ENCODE measurements at places on chromosomes 1 and 21.

- no peak for DNase-seq
Observed at GRCh38 chr1:69528376-69528775, 39.3 kb upstream of the LRRC7 start.

DNA sequence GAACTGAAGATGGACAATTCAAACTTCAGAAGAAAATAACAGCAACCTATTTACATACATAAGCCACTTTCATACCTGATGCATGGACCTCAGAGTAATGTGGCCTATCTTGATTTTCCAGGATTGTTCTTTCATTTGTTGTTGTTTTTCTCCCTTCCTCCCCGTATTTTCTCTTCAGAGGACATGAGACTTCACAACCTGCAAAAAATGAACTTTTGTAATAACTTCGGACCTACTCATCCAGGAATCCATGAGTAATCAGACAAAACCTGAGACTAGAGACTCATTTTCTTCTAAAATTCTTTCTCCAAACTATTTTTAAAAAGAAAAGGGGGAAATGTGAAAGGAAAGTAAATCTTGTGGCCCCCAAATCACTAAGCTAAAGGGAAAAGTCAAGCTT, 17.6 kb upstream of the PLA2G5 start:
- DNase-seq, result no peak

DNA sequence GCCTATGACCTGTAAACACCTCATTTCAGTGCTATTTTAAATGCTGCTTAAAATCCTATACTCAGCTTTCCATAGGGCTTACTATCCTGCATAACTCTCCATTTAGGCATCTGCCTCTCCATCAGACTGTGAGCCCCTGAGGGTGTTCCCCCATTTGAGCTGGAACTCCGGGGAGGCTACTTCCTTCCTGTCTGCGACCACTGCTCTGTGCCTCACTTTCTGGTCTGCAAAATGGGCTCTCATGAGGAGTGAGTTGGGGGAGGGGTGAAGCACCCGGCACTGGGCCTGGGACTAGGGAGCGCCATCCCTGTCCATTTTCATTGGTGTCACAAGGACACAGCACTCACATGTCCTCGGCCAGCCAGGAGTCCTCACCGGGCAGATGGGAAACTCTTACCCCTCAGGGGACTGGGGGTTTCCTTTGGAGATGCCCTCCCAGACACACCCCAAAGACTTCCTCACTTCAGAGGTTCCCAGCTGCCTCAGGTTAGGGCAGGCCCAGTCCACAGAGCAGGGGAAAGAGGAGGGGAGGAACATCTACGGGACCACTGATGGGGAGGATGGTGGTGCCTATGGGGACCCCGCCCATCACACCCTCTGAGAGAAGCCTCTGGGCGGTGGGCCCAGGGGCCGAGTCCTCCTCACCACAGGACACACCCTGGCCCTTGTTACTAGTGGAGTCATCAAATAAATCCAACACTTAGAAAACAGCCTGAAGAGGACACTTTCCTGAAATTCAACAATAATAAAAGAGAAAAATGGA, 134.9 kb downstream of the MATN1 start:
- no peak for DNase-seq

DNA sequence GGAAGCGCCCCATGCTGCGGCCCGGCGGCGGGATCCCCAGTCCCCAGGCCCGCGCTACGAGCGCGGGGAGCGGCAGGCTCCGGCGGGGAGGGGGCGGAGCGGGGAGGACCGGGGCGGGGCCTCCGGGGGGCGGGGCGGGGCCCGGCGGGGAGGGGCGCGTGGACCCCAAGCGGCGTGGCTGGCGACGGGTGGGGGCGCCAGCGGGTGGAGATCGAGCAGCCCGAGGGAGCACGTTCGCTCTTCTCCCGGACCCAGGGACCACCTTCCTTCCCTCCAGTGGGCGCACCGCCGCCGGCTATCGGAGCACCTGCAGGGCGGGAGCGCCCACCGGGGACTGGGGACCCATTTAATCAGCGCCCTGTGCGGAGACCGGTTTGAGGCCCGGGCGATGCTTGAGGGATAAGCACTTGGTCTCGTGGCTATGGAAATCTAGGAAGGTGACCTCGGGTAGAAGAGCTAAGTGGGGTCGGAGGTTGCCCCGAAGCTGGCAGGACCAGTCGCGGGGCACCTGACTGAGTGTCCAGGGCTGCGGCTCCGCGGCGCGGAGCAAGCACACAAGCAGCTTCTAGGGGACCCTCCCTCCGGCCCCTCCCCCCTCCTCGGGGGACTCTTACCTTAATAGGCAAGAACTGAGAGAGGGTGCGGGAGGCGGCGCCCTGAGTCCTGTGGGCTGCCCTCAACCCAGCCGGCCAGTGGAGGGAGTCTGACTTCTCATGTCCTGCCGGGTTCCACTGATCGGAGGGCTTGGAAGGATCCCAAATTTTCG, at the start of gene TSPAN2:
Gene TSPAN2 (minus strand): TSS at position 84 of the 766 bp plus-strand sequence. CDS start 71 bp downstream, at position 13.
- peak; percentile 73 for DNase-seq

GRCh38 chr1:178938959-178939317, 68.1 kb upstream of the ANGPTL1 start:
- DNase-seq, result no peak

DNA sequence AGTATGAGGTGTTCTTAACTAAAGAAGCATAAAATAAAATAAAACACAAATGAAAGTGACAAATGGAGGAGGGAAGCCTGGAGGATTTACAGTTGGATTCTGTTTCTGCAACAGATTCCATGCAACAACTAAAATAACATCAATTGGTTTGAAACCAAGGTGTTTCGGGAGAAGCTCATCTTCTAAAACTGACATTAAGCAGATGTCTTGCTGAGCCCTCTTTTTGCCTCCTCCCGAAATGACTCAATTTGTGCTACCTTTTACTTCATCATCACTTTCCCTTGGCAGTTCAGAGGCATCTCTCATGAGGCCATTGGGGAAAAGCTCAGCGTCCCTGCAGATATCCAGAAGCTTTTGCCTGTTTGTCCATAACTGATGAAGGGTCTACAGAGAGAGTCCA, 121.6 kb upstream of the ADAR start:
- DNase-seq, result no peak

- DNase-seq, result no peak
Observed at GRCh38 chr1:165444897-165445370, at the start of gene RXRG. Gene RXRG (minus strand): TSS chr1:165445126. CDS start chr1:165444893, 233 bp downstream.

DNA sequence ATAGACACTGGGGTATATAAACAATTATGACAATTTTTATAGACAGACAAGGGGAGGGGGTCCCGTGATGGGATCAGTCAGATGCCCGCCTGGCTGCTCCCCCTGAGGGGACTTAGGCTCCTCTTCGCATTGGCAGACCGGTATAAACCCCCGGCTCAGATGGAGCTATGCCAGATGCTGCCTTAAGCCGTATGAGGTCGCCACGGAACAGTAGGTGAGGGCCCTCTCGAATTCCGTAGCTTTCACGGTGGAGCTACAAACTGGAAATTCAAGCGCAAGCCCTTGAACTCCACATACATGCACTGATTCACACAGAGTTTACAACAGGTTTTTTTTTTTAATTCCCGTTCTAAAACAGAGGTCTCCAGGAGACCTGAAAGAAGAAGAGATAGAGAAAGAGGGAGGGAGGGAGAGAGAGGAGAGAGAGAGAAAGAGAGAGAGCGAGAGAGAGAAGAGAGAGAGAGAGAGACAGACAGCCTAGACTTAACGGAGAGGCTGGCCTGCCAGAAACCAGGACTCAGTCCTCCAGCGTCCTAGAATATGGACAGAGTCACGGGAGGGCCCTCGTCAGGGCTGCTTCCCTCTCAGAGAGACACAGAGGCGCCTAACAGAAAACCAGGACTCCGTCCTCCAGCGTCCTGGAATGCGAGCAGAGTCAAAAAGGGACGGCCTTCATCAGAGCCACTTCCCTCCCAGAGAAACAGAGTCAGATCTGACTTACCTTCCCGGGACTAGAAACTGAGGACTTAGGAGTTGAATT, 24.4 kb upstream of the TMEM54 start:
- no peak for DNase-seq

DNA sequence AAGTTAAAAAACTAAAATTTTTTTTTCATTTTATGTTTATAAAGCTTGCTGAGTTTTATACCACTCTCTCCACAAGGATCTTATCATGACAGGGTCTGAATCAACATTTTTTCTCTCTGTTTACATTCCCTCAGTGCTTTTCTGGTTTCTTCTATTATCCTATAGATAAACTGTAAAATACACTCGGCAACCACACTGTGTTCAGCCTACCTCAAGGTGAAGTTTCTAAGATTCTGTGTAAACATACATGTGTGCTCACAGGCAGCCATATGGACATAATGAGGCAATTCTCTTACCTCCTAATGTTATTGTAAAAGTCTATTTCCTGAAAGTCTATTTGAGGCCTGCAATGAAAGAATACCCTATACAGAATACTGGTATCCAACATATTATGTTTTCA, 114.6 kb downstream of the NTPCR start:
- DNase-seq, result no peak

DNA sequence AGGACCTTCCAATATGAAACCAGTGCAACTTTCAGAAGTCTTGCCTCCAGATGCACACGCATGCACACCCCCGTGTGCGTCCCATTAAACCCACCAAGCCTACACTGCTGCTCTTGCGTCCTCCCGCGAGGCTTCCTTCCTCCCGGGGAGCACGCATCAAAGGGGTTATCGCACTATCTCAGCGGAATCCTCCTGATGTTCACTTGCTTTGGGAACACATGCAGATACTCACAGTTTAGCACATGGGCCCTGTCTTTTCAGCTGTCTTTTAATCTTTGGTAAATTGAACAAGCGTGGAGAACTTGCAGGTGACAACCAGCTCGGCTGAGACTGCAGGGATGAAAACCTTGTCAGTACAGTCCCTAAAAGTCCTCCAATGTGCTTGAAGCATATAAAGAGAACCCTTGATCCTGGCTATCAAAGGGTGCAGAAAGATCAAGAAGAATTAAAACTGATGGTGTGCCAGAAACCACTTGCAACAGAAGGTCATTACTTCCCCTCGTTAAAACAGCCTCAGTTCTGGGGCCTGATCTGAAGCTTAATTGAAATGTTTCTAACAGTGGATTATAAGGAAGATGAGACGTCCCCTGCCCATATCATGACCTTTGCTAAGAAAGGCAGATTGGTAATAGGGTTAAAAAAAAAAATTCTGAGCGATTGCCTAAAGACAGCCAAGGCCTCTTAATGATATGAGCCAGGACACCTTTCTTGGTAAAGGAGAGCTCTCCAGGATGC, 149.4 kb upstream of the LMO4 start:
- DNase-seq, result no peak

DNA sequence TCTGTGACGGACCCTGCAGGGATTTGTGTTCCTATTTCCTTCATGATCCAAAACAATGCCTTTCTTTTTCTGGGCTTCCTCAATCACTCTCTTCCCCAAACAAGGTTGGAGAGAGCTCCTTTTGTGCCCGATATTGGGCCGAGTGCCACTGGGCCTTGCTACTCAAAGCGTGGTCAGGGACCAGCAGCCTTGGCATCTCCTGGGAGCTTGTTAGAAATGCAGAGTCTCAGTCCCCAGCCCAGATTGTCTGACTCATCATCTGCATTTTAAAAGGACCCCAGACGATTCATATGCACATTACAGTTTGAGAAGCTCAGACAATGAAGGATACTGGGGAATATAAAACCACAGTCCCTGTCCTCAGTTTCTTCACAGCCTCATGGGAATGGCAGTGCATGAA, 19.9 kb downstream of the ADORA1 start:
- DNase-seq, result no peak

DNA sequence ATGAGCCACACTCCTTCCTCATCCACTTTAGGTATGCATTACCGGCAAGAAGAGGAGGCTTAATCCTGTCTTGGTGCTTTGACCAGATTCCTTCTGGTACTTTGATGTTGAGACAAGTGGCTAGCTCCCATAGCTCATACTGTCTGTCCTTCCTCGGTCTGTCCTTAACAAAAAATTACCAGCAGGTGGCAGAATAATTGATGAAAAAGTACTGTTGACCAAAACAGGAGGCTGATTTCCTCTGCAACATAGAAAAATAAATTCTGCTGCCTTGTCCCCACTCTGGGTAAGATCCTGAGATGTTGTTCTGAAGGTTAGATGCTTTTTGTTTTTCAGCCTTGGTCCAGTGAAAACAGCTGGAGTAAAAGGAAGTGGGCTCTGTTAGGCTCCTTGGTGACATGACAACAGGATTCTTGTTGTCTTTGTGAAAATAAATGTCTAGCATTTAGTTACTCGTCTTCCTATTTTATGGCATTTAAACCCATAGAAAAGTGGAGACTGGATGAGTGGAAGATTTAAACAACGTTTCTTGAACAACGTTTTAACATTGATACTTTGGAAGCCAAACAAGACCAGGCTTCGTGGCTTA, 11.2 kb upstream of the HJV start:
- DNase-seq, result no peak

- DNase-seq, result no peak
Observed at GRCh38 chr1:1117469-1117831, 1.6 kb upstream of the C1orf159 start.

- DNase-seq, result no peak
Observed at GRCh38 chr21:31457675-31458074, 113.6 kb upstream of the TIAM1 start.

- DNase-seq, result no peak
Observed at GRCh38 chr1:236860674-236861073, 65.6 kb downstream of the MTR start.

Measured in CD4-positive, alpha-beta T cell treated with Interleukin-1 beta for 1 hour (primary cell).